ENCODE measurements at places on chromosomes 5 and 9. TPM values are rescaled to one million over a fixed set of nuclear protein-coding genes. Genes with fewer than 3 reads are reported as not detected.

DNA sequence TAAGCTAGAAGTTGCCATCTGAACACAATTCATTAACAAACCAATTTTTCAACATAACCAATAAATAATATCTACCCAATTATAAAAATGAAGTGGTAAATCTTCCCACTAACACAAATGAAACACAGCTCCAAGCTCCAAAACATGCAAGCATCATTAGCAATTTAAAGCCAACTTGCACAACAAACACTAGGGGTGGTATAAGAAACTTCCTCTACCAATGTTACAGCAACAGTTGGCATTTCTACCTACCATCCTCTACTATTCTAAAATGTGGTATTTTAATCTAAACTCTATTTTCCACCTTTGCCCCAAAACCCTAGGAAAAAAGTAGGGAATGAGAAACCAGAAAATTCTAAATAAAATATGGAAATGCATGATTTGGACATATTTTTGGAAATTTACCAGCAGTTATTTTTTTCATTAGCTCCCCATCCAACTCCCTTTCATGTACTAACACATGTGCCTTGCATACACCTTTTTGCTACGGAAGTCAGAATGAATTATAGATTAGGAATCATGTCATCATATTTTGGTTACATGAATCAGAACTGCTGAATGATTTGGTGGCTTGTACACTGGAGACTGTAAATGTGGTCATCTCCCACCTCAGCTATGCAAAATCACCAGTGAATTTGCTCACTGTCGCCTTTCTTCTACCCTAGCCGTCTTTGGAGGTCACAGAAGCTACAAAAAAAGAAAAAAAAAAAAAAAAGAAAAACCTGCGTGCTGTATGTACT, 4.1 kb downstream of the NR6A1 start:
- DNase-seq = no peak

GRCh38 chr5:110031402-110032140, 341.8 kb downstream of the MAN2A1 start:
- DNase-seq = no peak

The CCDC171 gene
- 0.35 TPM for polyA plus RNA-seq

The PCDHB16 gene
- 0.23 TPM for polyA plus RNA-seq

The GKAP1 gene
- 63.3 TPM for polyA plus RNA-seq

The FBP2 gene
- polyA plus RNA-seq = 18.9 TPM

All from psoas muscle (tissue), 8 donors.